RWPE1 (cell line): ENCODE measurements at places on chromosomes 4 and X.
A peak's percentile ranks its signal among the peaks of the same experiment; 100 is the strongest.

DNA sequence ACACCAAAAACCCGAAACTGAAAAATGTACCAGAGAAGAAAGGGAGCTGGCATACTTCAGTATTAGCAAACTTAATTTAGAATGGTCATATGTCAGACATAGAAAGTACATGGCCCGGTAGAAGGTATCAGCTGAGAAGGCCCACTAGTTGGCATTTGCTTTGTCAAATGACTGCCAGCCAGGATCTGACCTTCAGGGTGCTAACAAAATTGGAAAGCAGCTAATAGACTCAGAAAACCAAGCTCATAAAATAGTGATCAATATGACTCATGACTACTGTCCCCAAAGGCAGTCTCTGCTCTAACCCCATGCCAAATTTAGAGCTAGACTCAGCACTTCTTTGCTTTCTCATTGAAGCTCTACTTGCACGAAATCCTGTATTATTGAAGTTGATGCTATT, 342.7 kb downstream of the PDGFC start:
- no peak for DNase-seq

GRCh38 chrX:103783196-103783595, 6.6 kb downstream of the PLP1 start:
- no peak for DNase-seq

DNA sequence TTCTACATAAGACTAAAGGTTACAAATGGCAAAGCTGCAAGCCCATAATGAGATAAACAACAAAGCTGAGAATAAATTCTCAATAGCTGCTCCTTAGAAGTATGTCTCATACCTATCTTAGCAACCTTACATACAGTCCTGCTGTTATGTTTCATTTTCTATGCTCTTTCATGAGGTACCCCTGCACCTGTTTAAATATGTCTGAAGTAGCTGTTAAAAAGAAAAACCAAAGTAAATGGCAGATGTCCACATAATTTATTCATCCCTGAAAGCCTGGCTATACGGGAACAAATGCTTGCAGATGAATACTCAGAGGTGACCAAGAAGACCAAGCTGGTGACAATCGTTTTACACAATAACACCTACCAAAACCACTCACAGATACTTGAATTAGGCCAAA, 22.5 kb downstream of the PPA2 start:
- DNase-seq: no peak

GRCh38 chrX:64182208-64182607, 23.3 kb downstream of the AMER1 start:
- no peak for DNase-seq

- peak; percentile 10 for DNase-seq
Observed at GRCh38 chrX:119690921-119691716, 1.8 kb downstream of the SEPTIN6 start.

- no peak for DNase-seq
Observed at GRCh38 chr4:83221897-83222441, 62.6 kb downstream of the COQ2 start.

- DNase-seq: no peak
Observed at GRCh38 chrX:125398959-125399440, 79.3 kb downstream of the TEX13C start.

DNA sequence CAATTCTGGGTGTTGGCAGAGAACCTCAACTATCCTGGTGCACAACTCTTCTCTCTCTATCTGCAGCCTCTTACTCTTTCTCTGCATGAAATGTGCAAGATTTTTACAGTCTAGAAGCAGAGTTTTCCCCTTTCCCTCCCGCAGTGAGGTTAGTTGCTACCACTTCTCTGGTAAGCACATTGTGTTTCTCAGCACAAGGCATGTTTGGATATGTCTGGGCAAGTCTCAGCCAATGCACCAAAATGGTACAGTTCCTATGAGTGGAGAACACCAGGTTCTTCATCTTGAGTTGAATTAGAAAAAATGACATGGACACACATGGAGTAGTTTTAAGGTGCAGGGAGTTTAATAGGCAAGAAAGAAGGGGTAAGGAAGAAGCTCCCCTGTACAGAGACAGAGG, 187.0 kb downstream of the CCNG2 start:
- peak; percentile 30 for DNase-seq

GRCh38 chrX:9597361-9598035, 132.6 kb downstream of the TBL1X start:
- DNase-seq: no peak

GRCh38 chr4:168859888-168860694, 150.0 kb downstream of the CBR4 start:
- DNase-seq: no peak

DNA sequence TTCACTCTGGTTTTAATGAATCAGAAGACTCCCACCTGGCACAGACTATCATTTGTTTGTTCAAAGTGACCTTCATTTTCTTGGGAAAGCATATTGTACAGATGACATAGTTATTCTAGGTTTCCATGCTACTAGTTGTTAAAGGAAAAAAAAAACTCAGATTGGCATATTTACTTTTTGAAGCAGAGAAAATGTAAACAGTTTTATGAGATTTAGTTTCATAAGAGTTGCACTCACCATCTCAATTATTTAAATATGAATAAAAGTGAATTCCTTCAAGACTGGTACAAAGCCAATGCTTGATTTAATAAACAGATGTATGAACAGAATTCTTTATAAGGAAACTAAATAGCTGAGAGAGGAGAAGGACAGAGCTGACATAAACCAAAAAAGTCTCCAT, 280.3 kb upstream of the UGT8 start:
- DNase-seq: no peak

DNA sequence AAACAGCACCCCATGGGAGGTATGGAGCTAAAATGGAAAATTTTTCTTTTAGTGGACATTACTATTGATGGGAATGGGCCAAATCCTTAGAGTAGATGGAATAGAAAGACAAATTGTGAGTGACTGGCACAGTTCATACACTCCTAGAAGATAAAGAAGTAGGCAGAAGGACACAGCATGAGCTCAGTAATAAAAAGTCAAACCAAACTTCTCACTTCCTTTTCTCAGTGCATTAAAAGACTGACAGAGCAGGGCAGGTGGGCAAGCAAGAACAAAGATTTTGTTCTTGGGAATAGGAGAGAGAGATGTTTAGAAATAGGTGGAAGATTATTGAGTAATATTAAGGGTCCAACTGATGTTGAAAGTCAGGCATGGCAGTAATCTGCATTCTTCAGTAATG, 132.5 kb downstream of the ATP10D start:
- DNase-seq: no peak

GRCh38 chr4:27100713-27101112, 240.1 kb downstream of the STIM2 start:
- peak; percentile 56 for DNase-seq

- no peak for DNase-seq
Observed at GRCh38 chr4:3044870-3045819, 29.2 kb downstream of the HTT-AS start.

DNA sequence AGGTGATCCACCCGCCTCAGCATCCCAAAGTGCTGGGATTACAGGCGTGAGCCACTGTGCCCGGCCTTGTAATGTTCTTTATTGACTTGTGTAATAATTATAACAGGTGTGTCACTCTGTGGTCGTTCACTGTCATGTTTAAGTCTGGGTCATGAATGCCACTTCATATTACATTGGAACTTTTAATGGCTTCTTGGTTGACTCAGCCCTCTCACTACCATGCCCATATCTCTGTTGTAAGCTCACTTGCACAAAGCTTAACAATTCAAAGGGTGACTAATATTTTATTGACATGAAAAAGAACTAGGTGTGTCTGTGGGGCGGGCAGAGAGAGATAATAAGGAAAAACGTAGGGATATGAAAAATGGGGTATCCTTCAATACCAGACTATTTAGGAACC, 639.7 kb upstream of the ACTRT1 start:
- DNase-seq: no peak

DNA sequence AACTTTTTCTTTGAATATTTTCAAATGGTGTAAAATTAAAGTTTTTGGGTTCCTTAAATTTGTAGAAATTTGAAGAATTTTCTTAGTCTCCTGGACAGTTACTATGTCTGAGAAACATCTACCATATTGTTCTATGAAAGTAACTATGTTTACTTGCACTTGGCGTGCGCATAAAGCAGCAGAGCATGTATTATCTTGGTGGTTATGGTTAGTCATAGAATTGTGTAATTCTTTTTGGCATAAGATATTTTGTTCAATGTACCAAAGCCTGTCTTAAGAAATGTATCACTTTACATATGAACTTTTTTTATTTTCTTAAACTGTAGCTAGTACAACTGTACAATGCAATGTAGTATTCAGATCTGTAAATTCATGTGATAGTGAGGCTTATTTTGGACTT, 49.2 kb downstream of the CDS1 start:
- peak; percentile 67 for DNase-seq

- DNase-seq: no peak
Observed at GRCh38 chr4:70426789-70427188, 29.0 kb downstream of the OPRPN start.

- peak; percentile 0 for DNase-seq
Observed at GRCh38 chr4:155304375-155304774, 72.4 kb downstream of the MAP9 start.

DNA sequence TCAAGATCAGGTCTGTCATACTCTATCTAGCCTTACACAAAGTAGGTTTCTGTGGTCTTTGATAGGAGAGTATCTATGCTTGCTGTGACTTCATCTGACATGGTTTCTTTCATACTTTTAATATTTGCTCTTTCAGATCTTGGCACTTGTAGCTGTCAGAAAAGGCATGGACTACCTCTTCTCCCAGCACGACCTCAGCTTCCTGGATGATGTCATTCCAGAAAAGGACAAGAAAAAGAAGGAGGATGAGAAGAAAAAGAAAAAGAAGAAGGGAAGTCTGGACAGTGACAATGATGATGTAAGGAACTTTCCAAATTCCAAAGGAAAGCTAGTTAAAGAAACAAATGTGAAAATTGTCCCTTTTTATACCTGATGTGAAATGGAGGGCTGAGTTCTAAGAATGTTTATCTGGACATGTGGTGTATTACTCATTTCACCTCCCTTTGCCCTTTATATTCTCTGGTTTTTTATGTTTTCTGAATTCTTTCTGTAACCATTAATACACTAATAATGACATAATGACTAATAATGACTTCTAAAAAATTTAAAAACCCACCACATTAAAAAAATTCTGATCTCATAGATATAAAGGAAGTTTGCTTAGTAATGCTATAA, 221.2 kb downstream of the SLC4A4 start:
- no peak for DNase-seq

DNA sequence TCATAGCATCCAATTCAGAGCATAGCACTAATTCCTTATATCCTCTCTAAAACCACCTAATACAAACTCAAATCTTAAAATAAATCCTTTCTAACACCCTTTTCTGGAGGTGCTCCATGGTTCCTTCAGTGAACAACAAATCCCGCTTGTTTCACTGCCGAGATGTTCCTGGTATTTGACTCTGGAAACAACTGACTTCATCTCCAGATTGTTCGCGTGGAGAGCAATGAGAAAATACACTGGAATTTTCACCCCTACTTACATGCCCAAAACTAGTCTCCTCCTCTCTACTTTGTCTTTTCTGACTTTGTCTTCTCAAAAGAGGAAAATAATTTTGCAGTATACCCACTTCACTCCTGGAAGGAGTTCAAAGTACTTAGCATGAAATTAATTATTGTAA, 129.0 kb downstream of the PLS3 start:
- no peak for DNase-seq

DNA sequence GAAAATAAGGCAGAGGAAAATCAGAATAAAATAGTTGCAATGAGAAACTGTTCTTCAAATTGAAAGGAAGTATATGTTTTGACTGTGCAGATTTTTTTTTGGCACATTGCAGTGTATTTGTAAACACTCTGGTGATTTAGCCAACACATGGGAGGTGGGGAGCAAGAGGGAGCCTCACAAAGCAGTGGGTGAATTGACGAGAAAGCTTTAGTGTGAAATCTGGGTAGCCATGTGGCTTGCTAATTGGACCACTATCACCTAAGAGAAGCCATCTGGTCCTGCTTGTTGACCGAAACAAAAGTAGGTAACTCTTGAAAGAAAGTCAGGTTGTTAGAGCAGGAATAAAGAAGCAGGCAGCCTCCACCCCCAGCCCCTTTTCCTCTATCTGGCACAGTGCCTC, 10.4 kb downstream of the CLCN5 start:
- no peak for DNase-seq

DNA sequence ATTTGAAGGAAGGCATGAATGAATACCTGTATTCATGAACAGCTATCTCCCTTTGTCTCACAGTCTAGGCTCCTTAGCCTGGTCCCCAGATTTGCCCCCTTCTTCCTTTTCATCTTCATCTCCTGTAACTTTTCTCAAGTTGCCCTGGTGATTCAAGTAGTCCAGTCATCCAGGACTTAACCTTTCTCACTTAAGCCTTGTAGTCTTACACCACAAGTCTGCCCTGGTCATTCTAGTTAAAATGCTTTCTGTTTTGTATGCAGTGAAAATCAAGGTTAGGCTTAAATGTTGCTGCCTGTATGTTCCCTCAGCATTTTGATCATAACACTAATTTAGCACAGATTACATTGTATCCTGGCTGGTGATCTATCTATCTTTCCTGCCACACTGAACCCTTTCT, 58.5 kb upstream of the SLC7A11 start:
- DNase-seq: no peak

GRCh38 chr4:8295471-8295870, 25.9 kb downstream of the HTRA3 start:
- DNase-seq: no peak

DNA sequence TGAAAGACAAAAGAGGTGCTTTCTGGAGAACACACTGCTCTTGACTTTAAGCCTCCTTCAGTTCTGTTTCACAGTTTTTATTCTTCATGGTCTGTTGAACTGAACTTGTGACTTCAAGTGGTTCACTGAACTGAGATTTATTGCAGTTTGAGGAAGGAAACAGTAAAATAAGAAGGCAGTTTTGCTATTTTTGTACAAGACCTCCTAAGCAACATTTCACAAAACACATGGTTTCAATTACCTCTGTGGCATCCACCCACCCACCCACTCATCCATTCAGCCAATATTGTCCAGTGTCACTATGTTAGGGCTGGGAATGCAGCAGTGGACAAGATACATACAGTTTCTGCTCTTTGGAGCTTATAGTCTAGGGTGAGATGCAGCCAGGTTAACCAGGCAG, 131.3 kb downstream of the IL1RAPL2 start:
- no peak for DNase-seq

- no peak for DNase-seq
Observed at GRCh38 chrX:68708503-68709290, 61.2 kb downstream of the STARD8 start.

DNA sequence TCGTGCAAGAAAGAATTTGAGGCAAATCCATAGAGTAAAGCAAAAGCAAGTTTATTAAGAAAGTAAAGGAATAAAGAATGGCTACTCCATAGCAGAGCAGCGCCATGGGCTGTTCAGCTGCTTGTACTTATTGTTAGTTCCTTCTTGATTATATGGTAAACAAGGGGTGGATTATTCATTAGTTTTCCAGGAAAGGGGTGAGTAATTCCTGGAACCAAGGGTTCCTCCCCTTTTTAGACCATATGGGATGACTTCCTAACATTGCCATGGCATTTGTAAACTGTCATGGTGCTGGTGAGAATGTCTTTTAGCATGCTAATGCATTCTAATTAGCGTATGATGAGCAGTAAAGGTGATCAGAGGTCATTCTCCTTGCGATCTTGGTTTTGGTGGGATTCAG, 23.5 kb upstream of the CEP135 start:
- DNase-seq: no peak

GRCh38 chr4:74932010-74932409, 906 bp upstream of the PARM1 start:
- no peak for DNase-seq

GRCh38 chr4:104502471-104502870, 7.8 kb upstream of the CXXC4 start:
- no peak for DNase-seq

GRCh38 chr4:125497861-125498260, 183.1 kb downstream of the FAT4 start:
- no peak for DNase-seq
